A549 treated with CORT108297 at 1 μM for 4 hours (cell line): ENCODE measurements at places on chromosomes 2 and 18. TPM values are rescaled to one million over a fixed set of nuclear protein-coding genes. Genes with fewer than 3 reads are reported as not detected.

Gene TMEM198
- 0.45 to 1.4 TPM (median 1.1 TPM) in 5 replicates for total RNA-seq

Gene CLHC1
- total RNA-seq: 2.1 to 4.0 TPM (median 2.2 TPM) in 5 replicates

Gene RNF181
- 186 to 198 TPM (median 192 TPM) in 5 replicates for total RNA-seq

Gene UCN
- total RNA-seq: 0.48 to 2.5 TPM (median 1.6 TPM) in 5 replicates

Gene PNPT1
- total RNA-seq: 30.0 to 48.1 TPM (median 34.1 TPM) in 5 replicates

Gene GRHL1
- total RNA-seq: 0.64 to 1.3 TPM (median 0.99 TPM) in 5 replicates

Gene CCDC93
- 12.3 to 14.6 TPM (median 14.1 TPM) in 5 replicates for total RNA-seq

Gene TMEM131
- 11.5 to 16.0 TPM (median 14.9 TPM) in 5 replicates for total RNA-seq

Gene PNO1
- 49.7 to 65.7 TPM (median 51.3 TPM) in 5 replicates for total RNA-seq

Gene SULT1C4
- total RNA-seq: 0.11 to 0.13 TPM in 2 of 5 replicates, not detected in the others

Gene CCDC102B
- total RNA-seq: 0.19 to 0.58 TPM (median 0.37 TPM) in 5 replicates

Gene DNAJC5G
- not detected in 5 replicates for total RNA-seq

Gene ASB18
- not detected in 5 replicates for total RNA-seq

Gene CD226
- total RNA-seq: 0.03 to 0.14 TPM (median 0.07 TPM) in 5 replicates

Gene MOCOS
- 2.5 to 3.7 TPM (median 3.1 TPM) in 5 replicates for total RNA-seq

Gene CACNB4
- total RNA-seq: 0.07 to 0.20 TPM (median 0.13 TPM) in 5 replicates

Gene ANKMY1
- total RNA-seq: 8.0 to 12.7 TPM (median 12.1 TPM) in 5 replicates

Gene KIAA2012
- not detected in 5 replicates for total RNA-seq

Gene ERICH2
- not detected in 5 replicates for total RNA-seq

Gene TNFRSF11A
- total RNA-seq: 5.3 to 9.0 TPM (median 7.6 TPM) in 5 replicates

Gene LRATD1
- 0.02 to 0.09 TPM (median 0.05 TPM) in 5 replicates for total RNA-seq

Gene AQP12B
- not detected in 5 replicates for total RNA-seq

Gene FBXO48
- total RNA-seq: 0.49 to 0.65 TPM (median 0.53 TPM) in 5 replicates

Gene RAX
- total RNA-seq: not detected in 5 replicates

Gene CYBRD1
- 28.8 to 37.7 TPM (median 33.5 TPM) in 5 replicates for total RNA-seq

Gene GALNT14
- total RNA-seq: 44.4 to 51.6 TPM (median 48.4 TPM) in 5 replicates

Gene TACR1
- 0.09 to 0.20 TPM (median 0.13 TPM) in 5 replicates for total RNA-seq

Gene AQP12A
- total RNA-seq: not detected in 5 replicates

Gene PRKAG3
- total RNA-seq: not detected in 5 replicates

Gene CCDC148
- 0.22 to 0.45 TPM (median 0.39 TPM) in 5 replicates for total RNA-seq
